ENCODE measurements at places on chromosomes 4 and X.

DNA sequence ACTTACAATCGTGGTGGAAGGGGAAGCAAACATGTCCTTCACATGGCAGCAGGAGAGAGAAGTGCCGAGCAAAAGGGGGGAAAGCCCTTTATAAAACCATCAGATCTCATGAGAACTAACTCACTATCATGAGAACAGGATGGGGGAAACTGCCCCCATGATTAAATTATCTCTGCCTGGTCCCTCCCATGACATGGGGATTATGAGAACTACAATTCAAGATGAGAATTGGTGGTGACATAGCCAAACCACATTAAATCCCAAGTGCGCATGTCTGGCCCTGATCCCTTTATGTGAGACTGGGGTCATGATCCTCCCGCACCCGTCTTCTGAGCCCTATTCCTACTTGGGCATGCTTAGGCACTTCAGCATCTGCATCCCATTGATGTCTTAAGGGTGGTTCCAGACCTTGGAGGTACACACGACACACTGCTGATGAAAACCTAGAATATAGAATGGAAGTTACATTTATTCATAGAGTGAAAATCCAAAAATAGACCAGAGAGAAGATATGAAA is 116.0 kb downstream of the PTTG2 start:
- DNase-seq = no peak

DNA sequence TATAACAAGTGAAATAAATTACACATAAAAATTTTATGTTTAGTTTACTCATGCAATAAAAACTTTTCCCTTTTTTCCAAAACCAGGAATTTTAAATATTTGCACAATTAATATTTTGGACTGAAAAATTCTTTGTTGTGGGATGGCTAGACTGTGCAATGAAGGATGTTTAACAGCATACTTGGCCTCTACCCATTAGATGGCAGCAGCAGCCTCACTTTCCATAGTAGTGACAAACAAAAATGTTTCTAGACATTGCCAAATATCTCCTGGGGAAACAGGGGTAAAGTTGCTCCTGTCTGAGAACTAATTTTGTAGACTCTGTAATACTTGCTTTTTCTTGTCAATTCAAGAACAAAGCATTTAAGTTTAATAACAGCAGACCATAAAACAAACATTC is 49.8 kb downstream of the SCLT1 start:
- DNase-seq = no peak

DNA sequence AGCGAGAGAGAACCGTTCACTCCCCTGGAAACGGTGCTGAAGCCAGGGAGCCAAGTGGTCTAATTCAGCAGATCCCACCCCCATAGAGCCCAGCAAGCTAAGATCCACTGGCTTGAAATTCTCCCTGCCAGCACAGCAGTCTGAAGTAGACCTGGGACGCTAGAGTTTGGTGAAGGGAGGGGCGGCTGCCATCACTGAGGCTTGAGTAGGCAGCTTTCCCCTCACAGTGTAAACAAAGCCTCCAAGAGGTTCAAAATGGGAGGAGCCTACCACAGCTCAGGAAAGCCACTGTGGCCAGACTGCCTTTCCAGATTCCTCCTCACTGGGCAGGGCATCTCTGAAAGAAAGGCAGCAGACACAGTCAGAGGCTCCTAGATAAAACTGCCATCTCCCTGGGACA is 37.8 kb upstream of the CDS1 start:
- DNase-seq = no peak

DNA sequence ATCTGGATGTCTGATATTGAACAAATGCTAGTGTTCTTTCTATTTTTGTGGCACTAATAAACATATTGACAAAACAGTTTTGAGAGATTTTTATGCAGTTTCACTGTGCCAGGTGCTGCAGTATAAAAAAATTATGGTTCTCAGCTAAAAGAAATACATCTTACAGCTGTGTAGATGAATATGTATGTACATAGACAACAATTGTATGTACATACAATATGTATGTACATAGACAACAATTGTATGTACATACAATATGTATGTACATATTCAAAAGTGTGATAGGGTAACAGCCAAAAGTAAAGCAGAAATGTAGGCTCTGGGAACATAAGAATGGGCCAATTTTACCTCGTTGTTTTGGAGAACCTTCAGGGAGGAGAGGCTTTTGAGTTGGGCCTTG is 390.0 kb upstream of the RPS6KA3 start:
- DNase-seq = no peak

DNA sequence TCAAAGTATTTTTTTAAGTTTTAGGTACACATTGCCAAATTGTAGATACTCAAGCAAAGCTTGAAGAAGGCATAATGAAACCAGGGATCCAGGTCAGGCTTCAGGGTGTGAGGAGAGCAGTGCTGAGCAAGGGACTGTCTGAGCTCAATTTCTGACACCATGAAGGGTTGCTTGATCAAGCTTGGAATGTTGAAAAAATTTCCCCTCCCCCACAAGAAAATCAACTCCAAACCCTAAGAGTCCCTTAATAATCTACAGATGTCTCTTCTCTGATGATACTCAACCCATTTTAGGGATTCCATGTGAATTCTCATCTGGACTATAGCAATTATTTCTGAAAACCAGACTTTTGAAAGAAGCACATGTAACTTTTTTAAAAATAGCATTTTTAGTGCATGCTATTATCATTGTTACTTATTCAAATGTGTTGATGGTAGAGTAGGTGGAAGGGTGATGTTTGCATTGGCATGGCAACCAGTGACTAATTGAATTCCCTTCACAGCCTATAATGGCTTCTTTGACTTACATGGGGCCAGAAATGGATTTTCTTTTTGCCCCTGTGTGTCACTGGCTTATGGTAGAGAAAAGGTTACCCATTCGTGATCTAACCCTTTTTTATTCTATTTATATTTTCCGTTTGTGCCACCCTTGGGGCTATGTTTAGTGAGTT is 252.0 kb downstream of the FBXW7 start:
- DNase-seq = peak; percentile 45

GRCh38 chr4:123889507-123889906 is 492.9 kb downstream of the SPRY1 start:
- no peak for DNase-seq

DNA sequence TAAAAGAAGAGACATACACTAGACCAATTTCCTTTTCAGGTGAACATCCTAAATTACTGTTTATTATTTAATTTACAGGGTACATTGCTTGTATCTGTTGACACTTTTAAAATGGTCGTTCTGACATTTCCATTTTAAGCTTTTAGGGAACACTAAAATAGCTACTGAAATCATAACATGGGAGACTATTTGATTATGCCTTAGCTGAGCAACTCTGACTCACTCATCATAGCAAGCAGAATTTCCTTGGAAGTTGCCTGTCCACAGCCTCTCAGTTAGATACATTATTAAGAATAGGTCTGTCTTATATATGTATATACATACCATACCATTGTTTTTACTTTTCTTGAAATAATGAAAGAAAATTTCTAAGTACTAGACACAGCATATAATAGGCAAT is 22.0 kb downstream of the GUCY1B1 start:
- peak; percentile 45 for DNase-seq

- DNase-seq = no peak
These were observed 5.3 kb upstream of the HAND2 start for GRCh38 chr4:173535165-173535902.

DNA sequence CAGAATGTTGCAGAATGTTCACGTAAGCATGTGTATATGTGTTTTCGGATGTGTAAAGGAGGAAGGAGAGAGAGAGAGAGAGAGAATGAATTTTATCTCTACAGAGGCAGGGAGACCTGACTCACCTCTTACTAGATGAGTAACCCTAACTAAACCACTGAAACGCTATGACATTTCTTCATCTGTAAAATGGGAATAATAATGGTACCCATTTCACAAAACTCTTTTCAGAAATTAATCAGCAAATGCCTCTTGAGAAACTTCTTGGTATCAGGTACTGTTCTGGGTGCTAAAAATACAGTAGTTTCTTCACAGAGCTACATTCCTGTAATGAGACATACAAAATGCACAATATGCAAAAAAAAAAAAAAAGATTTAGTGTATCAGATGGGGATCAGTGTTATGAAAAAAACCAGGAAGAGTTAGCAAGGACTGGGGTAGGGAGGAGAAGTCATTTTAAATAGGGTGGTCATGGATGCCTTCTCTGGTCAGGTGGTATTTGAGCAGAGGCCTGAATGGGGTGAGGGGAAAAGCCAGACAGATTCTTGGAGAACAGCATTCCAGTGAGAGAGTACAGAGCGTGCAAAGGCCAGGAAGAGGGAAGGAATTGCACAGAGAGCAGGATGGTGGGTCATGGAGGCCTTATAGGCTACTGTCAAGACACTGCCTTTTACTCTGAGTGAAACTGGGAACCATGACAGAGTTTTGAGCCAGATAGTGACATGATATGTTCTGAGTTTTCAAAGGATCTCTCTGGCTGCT is 84.9 kb upstream of the SPANXB1 start:
- no peak for DNase-seq

DNA sequence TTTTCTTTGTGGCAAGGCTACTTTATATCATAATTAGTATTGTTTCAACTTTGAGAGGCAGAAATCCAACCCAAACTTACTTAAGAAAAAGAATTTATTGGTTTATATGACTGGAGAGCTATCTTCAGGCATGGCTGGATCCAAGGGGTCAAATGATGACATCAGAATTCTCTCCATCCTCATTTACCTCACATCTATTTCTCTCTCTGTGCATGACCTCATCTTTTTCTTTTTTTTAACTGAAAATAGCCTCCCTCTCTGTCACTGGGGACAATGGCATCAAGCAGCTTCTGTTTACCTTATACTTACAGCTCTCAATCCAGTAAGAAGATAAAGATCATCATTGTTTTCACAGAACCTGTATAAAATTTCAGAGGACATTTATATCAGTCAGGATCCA is 12.0 kb upstream of the EXOC1L start:
- DNase-seq = no peak

DNA sequence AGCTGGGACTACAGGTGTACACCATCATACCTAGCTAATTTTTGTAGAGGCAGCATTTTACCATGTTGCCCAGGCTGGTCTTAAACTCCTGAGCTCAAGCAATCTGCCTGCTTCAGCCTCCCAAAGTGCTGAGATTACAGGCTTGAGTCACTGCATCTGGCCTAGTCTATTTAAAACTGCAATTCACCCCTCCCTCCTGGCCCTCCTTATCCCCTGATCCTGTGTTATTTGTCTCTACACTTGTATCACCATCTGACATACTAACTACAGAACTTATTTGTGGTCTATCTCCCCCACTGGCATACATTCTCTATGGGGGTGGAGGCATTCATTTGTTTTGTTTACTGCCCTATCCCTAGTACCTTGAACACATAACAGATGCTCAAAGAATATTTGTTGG is 23.7 kb downstream of the CC2D2A start:
- DNase-seq = no peak

DNA sequence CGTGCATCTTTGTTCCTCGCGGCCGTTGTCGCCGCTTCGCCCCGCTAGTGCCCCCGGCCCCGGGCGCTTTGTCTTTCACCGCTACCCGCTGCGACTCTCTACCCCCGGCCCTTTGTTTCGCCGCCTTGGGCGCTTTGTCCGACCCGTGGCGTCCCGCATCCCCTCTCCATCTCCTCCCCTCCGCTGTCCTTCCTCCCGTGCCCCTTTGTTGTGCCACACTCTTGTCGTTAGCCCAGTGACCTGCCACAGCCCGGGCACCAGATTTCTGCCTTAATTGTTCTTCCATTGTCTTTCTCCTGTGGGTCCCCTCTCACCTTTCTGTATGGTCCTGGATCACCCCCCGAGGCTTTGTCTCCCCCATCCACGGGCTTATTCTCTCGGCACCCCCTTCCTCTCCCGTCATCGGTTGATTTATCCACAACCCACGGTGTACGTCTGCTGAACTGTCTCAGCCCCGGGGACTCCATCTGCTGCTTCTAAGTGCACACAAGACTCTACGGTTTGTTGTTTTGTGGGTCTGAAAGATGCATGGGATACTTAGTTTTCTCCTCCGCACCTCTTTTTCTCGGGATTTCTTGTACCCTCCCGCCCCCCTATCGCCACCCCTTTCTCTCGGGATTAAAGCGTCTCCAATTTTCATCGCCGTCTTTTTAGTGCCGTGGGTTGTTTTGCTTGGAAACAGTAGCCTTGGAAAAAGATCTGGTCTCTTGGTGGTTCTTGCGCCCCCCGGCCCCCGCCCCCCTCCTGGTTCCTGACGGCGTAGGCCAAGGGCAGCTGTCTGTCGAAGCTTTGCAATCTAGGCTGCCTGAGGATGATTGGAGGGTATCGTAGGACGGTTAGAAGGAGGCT is 783 bp downstream of the RBPJ start:
- DNase-seq = no peak

- DNase-seq = no peak
These were observed 85.5 kb downstream of the CAMK2D start for GRCh38 chr4:113675731-113676697.

DNA sequence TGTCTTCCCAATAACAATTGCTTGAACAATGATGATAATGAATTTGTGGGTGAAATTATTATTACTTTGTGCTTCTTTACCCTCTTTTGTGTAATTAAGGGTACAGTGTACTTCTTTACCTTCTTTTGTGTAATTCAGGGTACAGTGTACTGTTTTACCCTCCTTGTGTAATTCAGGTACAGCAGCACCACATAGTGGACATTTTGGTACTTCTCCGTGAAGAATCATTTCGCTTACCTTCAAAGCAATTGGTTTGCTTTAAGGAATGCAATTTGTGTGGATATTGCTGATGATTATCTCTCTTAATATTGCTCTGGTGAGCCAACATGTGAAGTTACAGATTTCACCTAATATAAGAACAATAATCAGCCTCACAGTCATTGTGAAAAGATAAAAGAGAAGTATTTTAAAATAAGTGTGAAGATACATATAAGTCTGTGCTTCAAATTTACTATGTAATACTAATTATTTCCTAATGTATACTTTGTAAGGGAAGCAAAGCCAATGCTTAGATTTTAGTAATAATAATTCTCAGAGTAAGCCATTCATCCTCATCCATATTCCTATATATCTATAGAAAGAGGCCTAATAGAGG is 27.2 kb upstream of the SEC24B start:
- peak; percentile 19 for DNase-seq

- no peak for DNase-seq
These were observed 284.3 kb downstream of the ARHGAP10 start for GRCh38 chr4:148016063-148016637.

DNA sequence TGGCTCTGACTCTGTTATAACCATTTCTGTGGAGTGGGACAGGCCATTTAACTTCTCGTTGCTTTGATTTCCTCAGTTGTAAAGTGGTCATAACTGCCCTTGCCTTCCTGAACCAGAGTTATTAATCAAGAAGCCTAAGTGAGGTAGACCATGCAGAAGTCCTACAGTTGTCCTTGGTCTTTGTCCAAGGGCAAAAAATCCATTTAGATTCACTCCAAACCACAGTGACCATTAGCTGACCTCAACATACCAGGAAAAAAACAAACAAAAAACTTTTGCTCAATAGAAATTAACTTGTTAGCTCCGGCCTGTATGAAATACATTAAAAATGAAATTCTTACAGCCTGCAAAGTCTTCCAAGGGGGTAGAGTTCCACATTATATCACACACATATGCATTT is 52.7 kb downstream of the TBC1D9 start:
- DNase-seq = no peak

DNA sequence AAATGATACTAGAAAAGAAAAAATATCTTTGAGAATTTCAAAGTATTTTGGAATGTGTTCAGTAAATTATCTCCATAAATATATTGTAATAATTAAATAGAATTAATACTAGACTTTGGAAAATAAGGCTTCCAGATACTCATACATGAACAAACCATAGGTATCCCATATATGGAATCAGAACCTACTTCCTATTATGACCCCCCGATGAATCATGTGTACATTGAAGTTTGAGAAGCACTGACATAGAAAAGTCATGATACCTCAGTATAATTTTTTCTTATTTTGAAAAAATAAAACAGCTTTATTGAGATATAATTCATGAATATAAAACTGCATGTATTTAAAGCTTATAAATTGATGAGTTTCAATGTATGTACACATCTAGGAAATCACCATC is 27.2 kb upstream of the SMARCA5 start:
- no peak for DNase-seq

- DNase-seq = no peak
These were observed 21.1 kb upstream of the SMIM10 start for GRCh38 chrX:134969726-134970125.

All from kidney glomerular epithelial cell (primary cell).